Activated naive CD8-positive, alpha-beta T cell treated with anti-CD3 and anti-CD28 coated beads for 36 hours (primary cell): ENCODE measurements at places on chromosomes 16 and 17. TPM values are rescaled to one million over a fixed set of nuclear protein-coding genes. Genes with fewer than 3 reads are reported as not detected.

GRCh38 chr17:8753976-8754440 is 4.3 kb downstream of the SPDYE4 start:
- H3K27me3 ChIP-seq, result peaks cover 3% of the 10 kb centered on the region
- H3K4me3 ChIP-seq, result no peak overlapping the region
- H3K27ac ChIP-seq, result no peak overlapping the region
- no peak for DNase-seq

- H3K4me1 ChIP-seq, result peaks cover 5% of the 10 kb centered on the region
- peaks cover 78% of the 10 kb centered on the region for H3K27me3 ChIP-seq
- H3K36me3 ChIP-seq, result no peaks in the 10 kb centered on the region
- H3K4me3 ChIP-seq, result no peak overlapping the region
- no peak for DNase-seq
These were observed 20.8 kb upstream of the ZFHX3 start for GRCh38 chr16:73068541-73069401.

- H3K27ac ChIP-seq, result no peak overlapping the region
- H3K27me3 ChIP-seq, result no peaks in the 10 kb centered on the region
- no peak for DNase-seq
- H3K4me1 ChIP-seq, result no peaks in the 10 kb centered on the region
- no peaks in the 10 kb centered on the region for H3K36me3 ChIP-seq
- H3K4me3 ChIP-seq, result no peak overlapping the region
These were observed 695.9 kb upstream of the CDH8 start for GRCh38 chr16:62732092-62732491.

- H3K36me3 ChIP-seq, result no peaks in the 10 kb centered on the region
- no peak overlapping the region for H3K27ac ChIP-seq
- peaks cover 2% of the 10 kb centered on the region for H3K4me1 ChIP-seq
- H3K27me3 ChIP-seq, result no peaks in the 10 kb centered on the region
These were observed 6.7 kb upstream of the NAGPA start for GRCh38 chr16:5040451-5040850.

- no peak overlapping the region for H3K27ac ChIP-seq
- no peak overlapping the region for H3K4me3 ChIP-seq
- DNase-seq, result no peak
- no peaks in the 10 kb centered on the region for H3K36me3 ChIP-seq
These were observed 25.1 kb upstream of the MMD start for GRCh38 chr17:55446581-55447205.

DNA sequence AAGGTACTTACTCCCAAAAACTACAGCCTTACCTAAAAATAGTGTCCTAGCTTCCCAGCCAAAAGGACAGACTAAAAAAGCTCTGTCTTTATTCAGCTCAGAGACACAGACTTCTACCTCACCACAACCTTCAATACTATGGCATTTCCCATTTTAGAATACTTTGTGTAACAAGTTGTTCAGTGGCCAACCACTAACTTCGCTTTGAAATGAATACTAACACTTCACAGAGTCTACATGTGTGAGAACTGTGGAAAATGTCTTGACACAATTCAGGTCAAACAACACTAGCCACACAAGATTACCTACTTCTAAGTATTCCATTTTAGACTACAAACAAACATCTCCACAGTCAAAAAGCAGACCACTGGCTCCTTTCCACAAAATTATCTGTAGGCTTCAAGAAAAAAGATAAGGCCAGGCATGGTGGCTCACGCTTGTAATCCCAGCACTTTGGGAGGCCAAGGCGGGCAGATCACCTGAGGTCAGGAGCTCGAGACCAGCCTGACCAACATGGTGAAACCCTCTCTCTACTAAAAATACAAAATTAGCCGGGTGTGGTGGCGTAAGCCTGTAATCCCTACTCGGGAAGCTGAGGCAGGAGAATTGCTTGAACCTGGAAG is 3.2 kb downstream of the HELZ start:
- peaks cover 16% of the 10 kb centered on the region for H3K36me3 ChIP-seq
- H3K27ac ChIP-seq, result no peak overlapping the region
- no peak overlapping the region for H3K4me3 ChIP-seq
- H3K27me3 ChIP-seq, result no peaks in the 10 kb centered on the region
- DNase-seq, result no peak

- H3K27ac ChIP-seq, result no peak overlapping the region
- DNase-seq, result no peak
- H3K27me3 ChIP-seq, result peaks cover 47% of the 10 kb centered on the region
These were observed 19.0 kb upstream of the MON1B start for GRCh38 chr16:77171745-77172635.

DNA sequence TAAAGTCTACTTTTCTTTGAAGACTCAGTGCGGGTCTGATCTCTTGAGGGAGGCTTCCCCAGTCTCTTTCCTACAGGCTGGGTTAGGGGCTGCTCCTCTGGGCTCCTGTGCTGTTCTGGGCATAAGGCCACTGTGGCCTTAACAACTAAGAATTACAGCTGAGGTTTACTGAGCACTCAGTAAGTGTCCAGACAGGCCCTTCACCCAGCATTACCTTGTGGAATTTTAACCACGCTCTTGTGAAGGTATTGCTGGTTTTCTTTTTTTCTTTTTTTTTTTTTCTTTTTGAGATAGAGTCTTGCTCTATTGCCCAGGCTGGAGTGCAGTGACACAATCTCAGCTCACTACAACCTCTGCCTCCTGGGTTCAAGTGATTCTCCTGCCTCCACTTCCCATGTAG is 3.6 kb upstream of the CA4 start:
- no peak overlapping the region for H3K4me3 ChIP-seq
- no peak overlapping the region for H3K27ac ChIP-seq

DNA sequence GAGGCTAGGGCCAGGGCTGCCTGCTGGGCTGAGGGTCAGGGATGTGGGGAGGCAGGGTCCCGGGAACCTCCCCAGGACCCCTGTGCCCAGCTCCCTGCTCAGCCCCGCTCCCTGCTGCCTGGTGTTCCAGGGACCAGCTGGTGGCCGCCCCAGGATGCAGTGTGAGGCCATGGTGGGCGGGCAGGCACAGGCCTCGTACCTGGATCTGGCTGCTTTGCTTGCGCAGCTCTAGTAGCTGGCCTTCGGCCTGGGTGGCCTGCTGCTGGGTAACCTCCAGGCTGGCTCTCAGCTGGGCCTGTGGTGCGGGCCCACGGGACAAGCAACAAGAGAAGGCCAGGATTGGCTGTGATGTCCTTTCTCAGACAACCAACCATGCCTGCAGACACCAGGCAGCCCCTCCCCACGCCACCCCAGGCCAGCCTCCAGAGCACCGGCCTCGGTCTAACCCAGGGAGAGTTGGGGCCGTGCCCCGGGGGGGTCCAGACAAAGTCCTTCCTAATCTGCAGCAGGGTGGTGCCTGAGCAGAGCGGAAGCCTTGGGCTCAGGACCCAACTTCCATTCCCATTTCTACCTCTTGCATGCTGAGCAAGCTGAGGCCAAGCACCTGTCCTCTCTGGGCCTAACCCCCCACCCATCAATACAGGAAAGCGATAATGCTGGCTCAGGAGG is 4.1 kb downstream of the TRIM65 start:
- H3K27me3 ChIP-seq, result no peaks in the 10 kb centered on the region
- H3K4me1 ChIP-seq, result peaks cover 25% of the 10 kb centered on the region
- H3K27ac ChIP-seq, result no peak overlapping the region
- H3K4me3 ChIP-seq, result no peak overlapping the region
- H3K36me3 ChIP-seq, result peaks cover 15% of the 10 kb centered on the region

GRCh38 chr17:31623990-31624389 is 232.5 kb downstream of the RAB11FIP4 start:
- no peak overlapping the region for H3K4me3 ChIP-seq
- no peaks in the 10 kb centered on the region for H3K4me1 ChIP-seq
- no peak for DNase-seq
- no peak overlapping the region for H3K27ac ChIP-seq
- peaks cover 17% of the 10 kb centered on the region for H3K27me3 ChIP-seq

GRCh38 chr17:48869821-48870318 is 22.7 kb upstream of the ATP5MC1 start:
- H3K27ac ChIP-seq, result no peak overlapping the region
- H3K27me3 ChIP-seq, result no peaks in the 10 kb centered on the region

DNA sequence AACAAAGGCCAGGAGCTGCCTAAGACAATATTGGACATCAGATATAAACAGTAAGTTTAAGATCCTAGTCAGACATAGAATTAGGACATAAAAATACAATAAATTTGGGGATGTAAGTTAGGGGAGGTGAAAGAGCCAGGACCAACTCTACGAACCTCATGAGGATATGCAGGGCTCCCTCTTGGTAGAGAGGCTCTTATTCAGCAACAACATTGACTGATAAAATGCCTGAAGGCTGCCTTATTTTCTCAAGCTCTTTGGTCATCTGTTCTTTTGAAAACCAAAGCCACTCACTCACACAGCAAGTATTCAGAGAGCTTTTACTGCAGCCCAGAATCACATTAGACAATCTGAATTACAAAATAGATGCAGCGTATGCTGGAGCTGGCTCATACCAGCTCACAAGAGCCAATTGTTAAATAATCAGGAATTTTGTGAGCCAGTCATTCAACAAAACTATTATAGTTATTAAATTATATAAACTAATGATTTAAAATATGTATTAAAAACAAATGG is 108.6 kb upstream of the CLEC3A start:
- H3K4me1 ChIP-seq, result no peaks in the 10 kb centered on the region
- no peak overlapping the region for H3K4me3 ChIP-seq
- H3K27ac ChIP-seq, result no peak overlapping the region
- no peaks in the 10 kb centered on the region for H3K36me3 ChIP-seq

DNA sequence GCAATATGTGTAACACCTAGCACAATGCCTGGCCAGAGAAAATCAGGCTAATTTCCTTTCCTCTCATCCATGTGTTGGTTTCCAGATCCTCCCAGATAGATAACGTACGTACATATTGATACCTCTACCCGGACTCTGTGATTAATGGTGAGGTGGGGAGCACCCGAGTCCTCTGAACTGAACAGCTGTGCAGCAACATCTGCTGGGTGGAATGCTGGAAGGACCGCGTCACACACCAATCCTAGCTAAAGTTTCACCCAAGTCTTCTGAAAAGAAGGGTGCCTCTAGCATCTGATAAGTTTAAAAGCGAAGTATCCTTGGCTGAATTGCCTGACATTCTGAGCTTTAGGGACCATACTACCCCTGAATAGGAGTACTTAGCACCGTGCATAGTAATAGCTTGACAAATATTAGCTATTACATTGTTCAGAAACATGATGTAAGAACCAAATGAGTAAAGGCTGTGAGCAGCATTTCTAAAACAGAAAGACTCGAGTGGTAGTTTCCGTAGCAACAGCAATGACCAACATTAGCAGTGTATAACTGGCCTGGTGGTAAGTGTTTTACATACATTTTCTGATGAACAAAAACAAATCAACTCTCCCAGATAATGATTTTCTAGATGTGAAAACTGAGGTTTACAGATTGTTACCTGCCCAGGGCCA is 91.4 kb downstream of the SYCE1L start:
- no peaks in the 10 kb centered on the region for H3K36me3 ChIP-seq
- H3K27ac ChIP-seq, result no peak overlapping the region
- no peaks in the 10 kb centered on the region for H3K4me1 ChIP-seq
- no peak for DNase-seq

DNA sequence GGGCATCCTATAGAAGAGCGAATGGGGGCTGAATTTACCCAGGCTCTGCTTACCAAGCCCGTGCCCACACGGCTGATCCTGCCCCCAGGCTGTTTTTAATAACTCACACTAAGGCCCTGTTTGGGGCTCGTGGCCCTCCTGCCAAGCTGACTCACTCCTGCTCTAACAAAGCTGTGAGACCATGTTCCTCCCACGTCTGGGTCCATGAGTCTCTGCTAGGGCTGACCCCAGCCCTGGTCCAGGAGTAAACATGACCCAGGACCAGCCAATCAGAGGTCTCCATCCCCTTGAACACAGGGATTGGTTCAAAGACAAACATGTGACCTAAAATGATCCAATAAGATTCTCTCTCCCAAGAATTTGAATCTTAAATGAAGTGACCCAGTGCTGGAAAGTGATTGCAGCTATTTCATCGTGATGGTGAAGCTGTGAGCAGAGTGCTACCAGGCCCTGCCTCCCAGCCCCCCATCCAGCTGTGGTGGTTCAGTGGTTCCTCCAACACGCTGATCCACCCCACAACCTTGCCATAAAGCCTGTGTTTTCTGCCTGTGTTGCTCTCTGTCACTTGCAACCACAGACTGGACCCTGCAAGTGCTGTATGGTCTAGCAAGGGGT is 57.2 kb downstream of the C16orf82 start:
- peaks cover 4% of the 10 kb centered on the region for H3K36me3 ChIP-seq
- no peaks in the 10 kb centered on the region for H3K4me1 ChIP-seq
- no peak overlapping the region for H3K27ac ChIP-seq
- no peak for DNase-seq
- no peak overlapping the region for H3K4me3 ChIP-seq

GRCh38 chr16:19488213-19488640 is 33.7 kb downstream of the GDE1 start:
- no peaks in the 10 kb centered on the region for H3K27me3 ChIP-seq
- no peaks in the 10 kb centered on the region for H3K36me3 ChIP-seq
- DNase-seq, result no peak
- H3K27ac ChIP-seq, result no peak overlapping the region

DNA sequence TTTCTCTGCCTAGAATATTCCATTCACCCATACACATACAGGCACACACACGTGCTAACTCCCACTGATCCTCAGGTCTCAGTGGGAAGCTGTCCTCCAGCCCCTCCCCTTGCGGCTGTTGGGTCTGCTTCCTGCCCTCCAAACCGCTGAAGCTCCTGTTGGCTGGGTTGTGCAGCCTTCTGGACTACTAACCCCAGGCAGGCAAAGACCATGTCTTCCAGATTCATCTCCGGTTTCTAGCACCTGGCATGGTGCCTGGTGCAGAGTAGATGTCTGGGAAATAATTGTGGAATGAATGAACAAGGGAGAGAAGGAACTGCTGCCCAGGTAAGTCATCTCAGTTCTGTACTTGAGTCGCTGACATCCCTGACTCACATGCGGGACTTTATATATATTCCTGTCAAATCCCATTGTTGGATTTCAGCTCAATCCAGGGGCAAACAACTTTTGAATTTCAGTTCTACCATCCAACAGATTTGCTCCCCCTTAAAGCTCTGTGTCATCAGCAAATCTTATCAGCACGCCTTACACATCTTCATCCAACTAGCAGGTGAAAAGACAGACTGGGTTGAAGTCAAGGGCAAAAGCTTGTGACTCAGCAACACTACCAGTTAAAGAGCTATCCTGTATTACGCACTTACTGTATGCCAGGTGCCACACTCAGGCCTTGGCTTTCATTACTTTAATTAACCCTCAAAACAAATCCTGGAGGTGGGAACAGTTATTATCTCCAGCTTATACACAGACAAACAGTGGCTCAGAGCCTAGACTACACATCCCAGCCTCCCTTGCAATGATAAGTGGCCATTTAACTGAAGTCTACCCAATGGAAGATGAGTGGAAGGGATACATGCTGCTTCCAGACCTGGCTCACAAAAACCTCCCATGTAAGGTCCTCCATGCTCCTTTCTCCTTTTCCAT is 51.1 kb downstream of the SRCIN1 start:
- no peak overlapping the region for H3K4me3 ChIP-seq
- H3K36me3 ChIP-seq, result no peaks in the 10 kb centered on the region
- H3K27me3 ChIP-seq, result peaks cover 16% of the 10 kb centered on the region
- no peak for DNase-seq
- peaks cover 11% of the 10 kb centered on the region for H3K4me1 ChIP-seq

HSD11B2 gene
- total RNA-seq, result 2.8 TPM

CCL16 gene
- total RNA-seq, result not detected

FA2H gene
- not detected for total RNA-seq

KRT24 gene
- not detected for total RNA-seq

SLC16A6 gene
- total RNA-seq, result 5.9 TPM

KRT34 gene
- not detected for total RNA-seq

PLD2 gene
- 5.4 TPM for total RNA-seq

ENGASE gene
- 23.4 TPM for total RNA-seq

OR1A1 gene
- not detected for total RNA-seq

CES3 gene
- 0.80 TPM for total RNA-seq
